ENCODE measurements at places on chromosomes 13 and 19.

GRCh38 chr13:50970956-50971355, 61.4 kb downstream of the RNASEH2B start:
- DNase-seq = no peak

DNA sequence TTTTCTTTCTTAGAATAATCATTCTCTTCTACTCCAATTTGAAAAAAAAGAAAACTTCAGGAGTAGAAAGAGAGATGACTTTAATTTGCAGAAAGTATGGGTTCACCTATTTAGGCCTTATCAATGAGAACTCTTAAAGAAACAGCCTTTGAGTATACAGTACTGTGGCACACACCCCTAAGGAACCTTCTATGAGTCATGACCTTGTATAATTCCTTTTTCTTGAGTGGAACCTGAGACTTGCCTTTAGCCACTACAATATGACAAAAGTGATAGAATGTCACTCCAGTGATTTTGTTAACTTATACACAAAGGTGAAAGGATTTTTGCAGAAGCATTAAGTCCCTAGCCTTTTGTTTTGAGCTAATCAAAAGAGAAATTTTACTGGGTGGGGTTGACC, 58.7 kb downstream of the ITGBL1 start:
- no peak for DNase-seq

DNA sequence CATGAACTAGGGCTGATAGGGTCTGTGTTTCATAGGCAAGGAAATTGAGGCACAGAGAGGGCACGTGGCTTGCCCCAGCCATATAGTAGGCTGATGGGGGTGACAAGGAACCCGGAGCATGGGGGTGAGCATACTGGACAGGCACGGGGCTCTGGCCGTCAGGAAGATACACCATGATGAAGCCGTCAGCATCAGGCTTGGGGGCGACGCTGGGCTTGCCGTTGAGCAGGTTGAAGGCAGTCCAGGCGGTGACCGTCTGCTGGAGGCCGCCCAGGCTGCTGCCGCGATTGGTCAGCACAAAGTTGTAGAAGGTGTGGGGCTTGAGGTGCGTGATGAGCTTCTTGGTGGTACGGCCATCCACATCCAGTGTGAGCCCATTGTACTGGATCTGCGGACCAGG, 119.7 kb downstream of the PTPRS start:
- DNase-seq = no peak

- DNase-seq = no peak
These were observed 688 bp downstream of the ZNF606 start for GRCh38 chr19:58001895-58002369.

DNA sequence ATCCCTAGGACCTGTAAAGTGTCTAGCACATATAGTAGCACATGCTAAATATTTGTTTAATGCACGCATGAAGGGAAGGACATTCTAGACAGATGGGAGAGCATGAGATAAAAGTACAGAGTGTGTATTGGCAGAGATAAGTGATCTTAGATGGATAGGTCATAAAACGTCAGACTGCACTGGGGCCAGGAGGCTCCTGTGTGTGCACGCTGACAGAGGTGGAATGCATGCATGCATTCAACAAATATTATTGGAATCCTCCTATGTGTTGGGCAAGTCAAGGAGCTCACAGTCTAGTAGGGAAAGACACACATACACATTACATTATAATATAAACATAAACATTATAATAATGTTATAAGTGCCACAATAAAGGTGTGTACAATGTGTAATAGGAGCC, 73.3 kb downstream of the FGF9 start:
- no peak for DNase-seq

DNA sequence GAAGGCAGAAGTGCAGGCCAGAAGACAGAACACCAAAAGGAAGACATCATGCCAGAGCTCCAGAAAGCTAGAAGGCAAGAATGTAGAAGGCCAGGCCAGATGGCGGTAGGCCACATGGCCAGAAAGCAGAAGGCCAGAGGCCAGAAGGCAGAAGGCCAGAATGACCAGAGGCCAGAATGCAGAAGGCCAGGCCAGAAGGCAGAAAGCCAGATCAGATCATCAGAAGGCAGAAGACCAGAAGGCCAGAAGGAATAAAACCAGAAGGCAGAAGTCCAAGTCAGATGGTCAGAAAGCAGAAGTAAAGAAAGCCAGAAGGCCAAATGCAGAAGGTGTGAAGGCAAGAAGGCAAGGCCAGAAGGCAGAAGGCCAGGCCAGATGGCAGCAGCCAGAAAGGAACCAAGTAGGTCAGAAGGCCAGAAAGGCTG, 185.0 kb downstream of the TUBA3C start:
- no peak for DNase-seq

GRCh38 chr13:112160558-112160957, 93.6 kb downstream of the SOX1 start:
- DNase-seq = no peak

DNA sequence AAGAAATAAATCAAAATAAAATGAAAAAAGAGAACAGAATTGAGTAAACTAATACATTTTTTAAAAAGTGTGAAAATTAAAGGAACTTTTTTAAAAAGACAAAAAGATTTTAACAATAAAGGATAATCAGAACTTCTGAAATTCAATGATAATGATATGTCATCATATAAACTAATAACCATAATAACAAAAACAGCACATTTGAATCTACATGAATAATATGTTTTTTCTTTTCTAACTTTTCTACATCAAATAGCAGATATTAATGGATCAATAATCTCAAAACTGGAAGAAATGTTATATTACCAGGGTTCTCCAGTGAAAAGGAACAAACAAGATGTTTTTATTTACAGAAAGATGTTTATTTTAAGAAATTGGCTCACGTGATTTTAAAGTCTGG, 903.3 kb upstream of the MIR17HG start:
- no peak for DNase-seq
